NCI-H1417 treated with DMSO at 0.1 percent for 48 hours (cell line): ENCODE measurements at places on chromosomes 4 and X.

DNA sequence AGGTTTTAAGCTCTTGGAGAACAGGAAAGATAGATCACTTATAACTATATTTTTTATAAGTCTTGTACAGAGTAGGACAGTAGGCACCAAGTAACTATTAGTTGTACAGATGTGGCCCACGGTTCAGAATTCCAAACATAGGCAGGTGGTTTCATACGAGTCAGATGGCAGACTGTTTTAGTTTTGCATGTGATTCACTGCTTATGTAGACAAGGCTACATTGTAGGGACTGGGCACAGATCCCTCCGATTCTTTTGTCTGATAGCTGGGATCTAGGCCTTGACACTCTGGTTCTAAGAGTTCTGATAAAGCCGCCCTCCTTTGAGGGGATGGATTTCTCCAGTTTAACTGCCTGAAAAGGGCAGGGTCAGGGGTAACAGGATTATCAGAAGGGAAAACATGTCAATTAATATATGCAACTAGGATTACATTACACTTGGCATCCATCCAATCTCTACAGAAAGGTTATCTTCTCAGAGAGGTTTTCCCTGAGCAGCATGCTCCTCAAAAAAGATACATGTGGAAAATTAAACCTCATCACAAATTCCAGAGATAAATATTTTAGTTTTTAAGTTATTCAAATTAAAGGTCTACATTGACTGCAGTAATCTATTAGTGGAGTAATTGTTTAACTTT lies 87.8 kb downstream of the SPRY1 start:
- no peak for DNase-seq

DNA sequence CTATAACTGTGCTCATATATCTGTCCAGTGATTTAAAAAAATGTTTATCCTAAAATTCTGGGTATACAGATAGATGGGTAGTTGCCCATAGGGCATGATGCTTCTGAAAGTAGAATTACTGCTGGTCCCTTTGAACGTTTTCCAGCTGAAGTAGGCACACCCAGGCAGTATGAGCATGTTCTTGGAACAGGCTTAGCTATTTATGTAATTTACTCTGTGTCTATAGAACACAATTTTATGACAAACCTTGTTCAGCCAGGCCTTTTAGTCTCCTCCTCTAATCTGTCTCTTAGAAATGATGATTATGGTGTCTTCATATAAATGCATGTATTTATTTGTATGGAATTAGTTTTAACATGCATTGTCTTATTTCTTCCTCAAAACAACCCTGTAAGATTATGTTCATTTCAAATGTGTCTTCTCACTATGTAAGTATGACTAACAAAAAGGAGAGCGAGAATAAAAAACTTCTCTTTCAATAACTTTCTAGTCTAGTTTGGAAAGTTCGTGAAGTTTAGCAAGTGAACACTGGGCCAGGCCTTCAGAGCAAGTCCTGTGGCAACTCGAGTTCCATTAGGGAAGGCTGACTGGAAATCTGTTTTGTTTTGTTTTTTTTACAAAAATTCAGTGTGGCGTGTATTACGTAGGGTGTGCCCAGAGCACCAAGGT lies 142.0 kb downstream of the AFF1 start:
- no peak for DNase-seq

DNA sequence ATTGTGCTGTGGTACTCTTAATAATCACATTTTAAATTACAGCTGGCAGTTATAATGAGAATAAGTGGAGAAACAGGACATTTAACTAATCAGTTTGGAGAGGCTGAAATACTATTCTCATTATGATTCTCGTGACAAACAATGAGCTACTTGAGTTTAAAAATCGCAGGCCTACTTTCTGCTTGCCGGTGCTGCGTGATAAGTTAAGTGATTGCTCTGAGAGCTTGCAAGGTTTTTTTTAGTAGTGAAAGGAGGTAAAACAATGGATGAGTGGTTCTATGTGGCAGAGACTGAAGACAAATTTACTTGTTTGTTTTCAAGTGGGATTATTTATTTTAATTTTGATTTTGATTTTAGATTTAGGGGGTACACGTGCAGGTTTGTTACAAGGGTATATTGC lies 114.0 kb downstream of the RAPGEF2 start:
- no peak for DNase-seq

- no peak for DNase-seq
Measured at GRCh38 chr4:22045051-22045630, 96.6 kb upstream of the KCNIP4 start.

GRCh38 chr4:8280158-8280875 lies 10.8 kb downstream of the HTRA3 start:
- no peak for DNase-seq

GRCh38 chr4:154608361-154609252 lies 3.8 kb downstream of the FGG start:
- DNase-seq, result no peak

DNA sequence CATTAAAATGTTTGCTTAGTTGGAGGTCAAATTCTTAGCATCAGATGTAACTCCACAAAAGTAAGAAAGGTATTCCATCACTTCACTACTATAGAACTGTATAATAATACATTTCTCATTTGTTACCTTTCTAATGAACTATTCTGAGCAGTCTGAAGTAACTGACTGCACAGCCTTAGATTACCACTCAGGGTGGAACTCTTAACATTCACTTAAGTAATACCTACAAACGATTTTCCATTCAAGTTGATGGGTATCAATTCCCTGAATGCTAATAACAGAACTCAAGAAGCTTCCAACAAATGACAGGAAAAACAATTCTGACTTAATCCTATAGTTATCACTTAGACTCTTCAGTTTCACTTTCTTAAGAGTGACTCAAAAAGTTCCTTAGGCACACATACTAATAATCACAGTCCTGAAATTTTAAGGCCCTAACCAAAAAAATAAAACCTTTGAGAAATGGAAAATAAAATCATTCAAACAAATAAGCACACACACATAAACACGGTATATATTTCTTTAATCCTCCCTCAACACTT lies 20.9 kb downstream of the HNRNPD start:
- no peak for DNase-seq

- DNase-seq, result no peak
Measured at GRCh38 chrX:48472225-48472624, 2.2 kb upstream of the SLC38A5 start.

GRCh38 chr4:80767944-80768343 lies 262.6 kb upstream of the BMP3 start:
- no peak for DNase-seq

GRCh38 chr4:89556601-89557305 lies 249.2 kb upstream of the GPRIN3 start:
- no peak for DNase-seq

GRCh38 chr4:43564107-43564506 lies 671.6 kb downstream of the GRXCR1 start:
- DNase-seq, result no peak

DNA sequence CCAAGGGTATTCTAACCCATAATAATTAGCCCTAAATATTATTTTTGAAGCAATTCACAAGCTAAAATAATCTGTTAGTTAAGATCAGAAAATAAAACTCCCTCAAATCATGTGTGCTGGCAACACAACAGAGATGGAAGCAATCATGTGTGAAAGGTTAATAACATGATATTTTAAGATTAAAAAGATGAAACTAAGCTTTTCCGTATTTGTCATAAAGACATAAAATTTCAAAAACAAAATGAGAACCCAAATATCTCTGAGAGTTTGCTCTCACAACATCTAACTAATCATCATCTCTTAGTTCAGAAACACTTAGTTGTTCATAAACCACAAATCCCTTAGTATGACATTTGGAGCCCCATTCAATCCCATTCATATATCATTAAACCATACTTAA lies 749.1 kb downstream of the CCSER1 start:
- no peak for DNase-seq
